ENCODE measurements at places on chromosomes 1 and 21. TPM values are rescaled to one million over a fixed set of nuclear protein-coding genes. Genes with fewer than 3 reads are reported as not detected.

GRCh38 chr1:232923739-232924386 is 26.5 kb upstream of the NTPCR start:
- DNase-seq = no peak

DNA sequence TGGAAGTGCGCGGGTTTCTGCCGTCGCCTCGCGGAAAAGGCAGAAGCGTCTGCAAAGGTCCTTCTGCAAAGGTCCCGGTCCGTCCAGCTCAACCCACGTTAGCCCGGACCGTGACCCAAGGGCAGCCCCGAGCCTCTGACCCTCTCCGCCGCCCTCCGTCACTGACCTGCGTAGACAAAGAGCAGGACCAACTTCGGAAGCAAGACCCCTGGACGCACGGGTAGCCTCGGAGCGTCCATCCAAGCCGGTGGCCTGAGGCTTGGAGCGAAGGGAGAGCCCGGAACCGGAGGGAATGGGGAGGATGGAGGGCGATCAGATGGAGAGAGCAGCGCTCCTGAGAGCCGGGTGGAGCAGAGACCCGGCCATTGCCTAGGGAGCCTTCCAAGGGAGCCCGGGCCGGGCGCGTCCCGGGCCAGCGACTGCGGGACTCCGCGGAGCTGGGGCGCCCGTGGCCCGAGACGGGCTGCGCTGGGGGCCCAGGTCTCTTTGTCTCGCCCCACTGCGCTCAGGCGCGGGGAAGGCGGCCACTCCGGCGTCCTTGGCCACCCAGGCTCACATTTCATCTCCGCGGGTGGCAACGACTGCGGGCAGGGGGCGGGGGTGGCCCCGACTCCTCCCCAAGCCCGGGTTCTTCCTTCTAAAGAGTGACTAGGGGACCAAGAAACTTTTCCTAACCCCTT is at the start of gene CYYR1:
Gene CYYR1 (minus strand): TSS at position 585 of the 680 bp plus-strand sequence. CDS start 346 bp downstream, at position 239.
- no peak for DNase-seq

GRCh38 chr1:152185544-152186391 is 26.7 kb upstream of the RPTN start:
- peak; percentile 14 for DNase-seq

- no peak for DNase-seq
These were observed 2162.7 kb downstream of the NCAM2 start for GRCh38 chr21:23160914-23161313.

GRCh38 chr1:245183429-245183828 is 28.6 kb downstream of the KIF26B start:
- no peak for DNase-seq

DNA sequence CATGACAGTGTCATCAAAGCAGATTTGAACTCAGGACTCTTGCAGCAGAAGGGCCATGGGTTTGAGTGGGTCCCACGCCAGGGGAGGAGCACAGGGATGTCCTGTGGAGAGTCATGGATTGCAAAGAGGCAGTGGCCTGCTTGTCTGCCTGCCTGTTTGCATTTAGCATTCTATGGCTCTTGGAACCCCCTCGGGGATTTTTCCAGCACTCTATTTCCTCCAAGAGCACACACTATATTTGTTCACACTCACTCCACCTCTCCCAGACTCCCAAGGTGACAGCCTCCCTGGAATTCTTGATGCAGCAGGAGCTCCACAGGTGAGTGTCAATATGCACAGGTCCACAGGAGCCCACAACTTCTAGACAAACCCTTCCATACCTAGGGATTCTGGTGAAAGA is 73.1 kb upstream of the LRRN2 start:
- no peak for DNase-seq

DNA sequence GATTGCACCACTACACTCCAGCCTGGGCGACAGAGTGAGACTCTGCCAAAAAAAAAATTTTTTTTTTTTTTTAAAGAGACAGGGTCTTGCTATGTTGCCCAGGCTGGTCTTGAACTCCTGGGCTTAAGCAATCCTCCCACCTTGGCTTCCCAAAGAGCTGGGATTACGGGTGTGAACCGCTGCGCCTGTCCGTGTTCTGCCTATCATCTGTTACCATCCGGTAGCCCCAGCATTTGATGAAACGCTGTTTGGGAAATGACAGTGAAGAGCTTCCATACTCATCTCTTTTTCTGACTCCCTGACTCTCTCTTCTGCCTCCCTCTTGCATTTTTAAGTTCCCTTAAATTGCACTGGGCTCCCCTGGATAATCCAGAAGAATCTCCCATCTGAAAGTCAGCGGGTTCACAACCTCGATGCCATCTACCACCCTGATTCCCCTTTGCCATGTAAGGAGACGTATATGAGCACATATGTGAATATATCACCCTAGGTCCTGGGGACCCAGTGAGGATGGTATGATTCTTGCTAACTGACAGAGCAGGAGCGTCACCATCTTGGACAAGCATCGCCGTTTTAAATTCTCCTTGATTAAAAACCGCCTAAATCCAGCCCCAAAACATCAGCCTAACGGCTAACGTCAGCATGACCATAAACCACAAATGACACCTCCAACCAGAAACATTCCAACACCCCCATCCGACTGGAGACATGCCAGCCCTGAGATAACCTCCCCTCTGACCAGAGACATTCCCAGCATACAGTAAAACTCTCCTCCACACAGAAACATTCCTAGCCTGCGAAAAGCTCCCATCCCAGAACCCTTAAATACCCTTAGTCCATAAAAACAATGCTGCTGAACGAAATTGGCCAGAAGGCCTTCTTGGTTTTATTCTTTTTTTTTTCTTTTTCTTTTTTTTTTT is 12.4 kb downstream of the TNFRSF8 start:
- peak; percentile 60 for DNase-seq

DNA sequence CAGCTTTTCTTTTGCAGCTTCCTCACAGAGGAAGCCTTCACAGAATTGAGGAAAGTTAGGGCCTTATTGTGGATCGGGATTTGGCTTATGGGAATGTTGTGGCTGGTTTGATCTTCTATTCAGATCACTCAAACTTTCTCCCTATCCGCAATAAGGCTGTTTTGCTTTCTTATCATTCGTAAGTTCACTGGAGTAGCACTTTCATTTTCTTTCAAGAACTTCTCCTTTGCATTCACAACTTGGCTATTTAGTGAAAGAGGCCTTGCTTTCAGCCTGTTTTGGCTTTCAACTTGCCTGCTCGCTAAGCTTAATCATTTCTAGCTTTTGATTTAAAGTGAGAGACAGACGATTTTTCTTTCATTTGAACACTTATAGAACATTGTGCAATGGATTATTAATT is 181.9 kb upstream of the B3GALT2 start:
- DNase-seq = no peak

- DNase-seq = no peak
These were observed 114.5 kb downstream of the HIVEP3 start for GRCh38 chr1:41804176-41804575.

DNA sequence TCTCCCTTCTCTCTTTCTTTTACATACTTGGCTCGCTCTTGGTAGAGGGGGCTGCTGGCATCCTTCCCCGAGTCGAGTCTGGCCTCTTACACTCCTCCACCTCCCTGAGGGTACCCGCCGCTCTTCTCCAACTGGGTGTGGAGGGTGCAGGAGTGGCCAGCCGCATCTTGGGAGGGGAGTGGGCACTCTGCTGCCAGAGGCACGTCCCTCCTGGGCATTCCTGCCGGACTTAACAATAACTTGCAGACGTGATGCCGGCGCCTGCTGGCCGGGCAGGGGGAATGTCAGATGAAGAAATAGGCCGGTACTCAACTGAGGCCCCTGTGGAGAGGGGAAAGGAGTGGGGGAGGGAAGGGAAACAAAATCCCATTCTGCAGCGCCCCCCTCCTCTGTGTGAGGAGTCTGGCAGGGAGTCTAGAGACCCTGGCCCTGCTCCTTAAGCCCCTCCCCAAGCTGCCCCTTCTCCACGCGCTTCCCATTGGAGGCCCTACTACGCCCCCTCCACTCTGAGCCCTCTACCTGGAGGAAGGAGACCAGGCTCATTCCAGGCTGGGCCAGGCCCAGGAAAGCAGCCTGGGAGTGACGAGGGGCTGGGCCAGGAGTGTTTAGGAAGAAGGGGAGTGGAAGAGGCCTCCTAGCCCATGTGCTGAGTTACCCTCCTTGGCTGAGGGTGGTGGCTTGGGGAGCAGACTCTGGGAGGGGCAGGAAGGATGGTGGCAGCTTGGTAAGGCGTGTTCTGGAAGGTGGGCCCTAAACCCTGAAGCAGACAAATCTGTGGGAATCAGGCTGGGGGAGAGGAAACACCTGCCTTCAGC is 1.8 kb downstream of the ATP2B4 start:
- DNase-seq = no peak

GRCh38 chr1:27004471-27005165 is 8.0 kb downstream of the TENT5B start:
- no peak for DNase-seq

- no peak for DNase-seq
These were observed at the start of gene PLEKHG5 for GRCh38 chr1:6491480-6491962. Gene PLEKHG5 (minus strand): TSS chr1:6491667. CDS start chr1:6477571, 14,096 bp downstream.

Gene SLC6A9
- polyA plus RNA-seq = 8.0 TPM

Gene TSACC
- 1.0 TPM for polyA plus RNA-seq

Gene USH2A
- polyA plus RNA-seq = 0.32 TPM

Gene MFSD2A
- 0.37 TPM for polyA plus RNA-seq

Gene REN
- polyA plus RNA-seq = 94.2 TPM

Gene FCAMR
- polyA plus RNA-seq = 14.9 TPM

Gene HEYL
- polyA plus RNA-seq = 20.3 TPM

Measured in left renal pelvis (tissue), 4 donors.